ENCODE measurements at places on chromosomes 5 and 9.

GRCh38 chr5:94692581-94692980 is 74.1 kb downstream of the SLF1 start:
- no peak for ATAC-seq

DNA sequence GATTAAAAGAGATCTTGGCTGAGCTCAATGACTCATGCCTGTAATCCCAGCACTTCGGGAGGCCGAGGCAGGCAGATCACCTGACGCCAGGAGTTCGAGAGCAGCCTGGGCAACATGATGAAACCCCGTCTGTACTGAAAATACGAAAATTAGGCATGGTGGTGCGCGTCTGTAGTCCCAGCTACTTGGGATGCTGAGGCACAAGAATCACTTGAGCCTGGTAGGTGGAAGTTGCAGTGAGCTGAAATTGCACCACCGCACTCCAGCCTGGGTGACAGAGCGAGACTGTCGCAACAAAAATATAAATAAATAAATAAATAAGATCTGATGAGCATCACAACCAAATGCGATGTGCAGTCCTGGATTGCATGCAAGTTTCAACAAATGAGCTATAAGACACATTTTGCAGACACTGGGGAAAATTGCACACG is 8.7 kb upstream of the ENG start:
- no peak for ATAC-seq

- ATAC-seq, result peak; percentile 7
Observed at GRCh38 chr9:93665637-93666438, 89.5 kb downstream of the PHF2 start.

DNA sequence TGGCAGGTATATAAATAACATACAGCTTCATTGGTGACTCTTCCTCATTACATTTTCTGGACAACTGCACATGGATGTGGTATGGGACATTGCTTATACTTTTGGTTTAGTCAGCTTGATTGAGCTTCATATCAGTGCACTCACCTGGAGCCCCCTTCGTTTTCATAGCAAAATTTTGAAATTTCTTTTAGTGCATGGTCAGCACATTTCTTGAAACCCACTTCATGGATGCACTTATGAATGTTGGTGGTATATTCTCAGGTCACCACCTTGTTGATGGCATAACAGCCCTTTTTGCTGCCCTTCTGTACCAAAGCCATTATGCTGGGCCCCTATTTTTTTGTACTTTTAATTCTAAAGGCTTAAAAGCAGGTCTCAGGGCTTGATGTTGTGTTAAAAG is 16.7 kb upstream of the LRRC70 start:
- ATAC-seq, result no peak

DNA sequence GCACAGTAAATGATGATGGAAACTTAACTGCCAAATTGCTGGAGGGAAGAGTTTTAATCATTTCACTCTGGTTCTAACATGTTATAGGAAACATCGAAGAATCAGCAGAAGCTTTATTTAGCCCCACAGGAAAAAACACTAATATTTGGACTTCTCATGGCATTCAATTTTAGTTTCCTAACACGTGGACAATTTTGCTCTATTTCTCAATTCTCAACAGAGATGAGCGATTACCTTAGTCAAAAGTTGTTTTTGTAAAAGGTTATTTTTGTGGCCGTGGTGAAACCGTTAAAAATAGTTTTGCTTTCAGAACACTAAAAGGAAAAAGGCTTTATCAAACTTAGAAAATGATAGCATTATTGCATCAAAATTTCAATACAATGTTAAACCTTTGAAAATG is 235.2 kb downstream of the PLK2 start:
- ATAC-seq, result no peak

DNA sequence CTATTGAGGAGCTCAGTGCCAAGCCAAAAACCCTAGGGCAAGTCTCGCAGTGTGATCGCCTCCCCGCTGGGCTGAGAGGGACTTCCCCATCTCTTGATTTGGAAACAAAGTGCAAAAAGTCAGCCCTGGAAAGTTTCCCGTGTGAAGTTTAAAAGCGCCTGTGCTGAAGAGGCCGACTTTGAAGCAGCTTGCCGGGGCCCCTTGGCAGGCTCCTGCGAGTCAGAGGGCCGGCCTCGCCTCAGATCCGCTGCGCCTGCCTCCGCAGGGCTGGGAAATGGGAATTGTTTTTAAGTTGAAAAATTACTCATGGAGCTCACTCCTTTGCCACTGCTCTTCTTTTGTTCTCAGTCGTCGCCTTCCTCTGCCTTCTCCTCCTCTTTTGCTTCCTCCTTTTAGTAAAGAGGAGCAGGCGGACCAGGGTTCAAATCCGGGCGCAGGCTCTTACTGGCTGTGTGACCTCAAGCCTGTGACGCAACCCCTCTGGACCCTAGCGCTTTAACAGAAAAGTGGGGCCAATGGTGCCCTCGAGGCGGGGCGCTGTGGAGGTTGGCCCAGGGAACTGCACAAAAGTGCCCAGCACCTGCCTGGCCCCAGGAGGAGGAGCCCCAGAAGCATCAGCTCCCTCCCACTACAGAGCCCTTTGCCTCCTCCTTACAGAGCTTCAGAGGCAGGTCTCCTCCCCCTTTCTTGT is 14.7 kb upstream of the LHX2 start:
- ATAC-seq, result peak; percentile 69

GRCh38 chr9:77712533-77713130 is 64.5 kb upstream of the GNA14 start:
- ATAC-seq, result no peak

DNA sequence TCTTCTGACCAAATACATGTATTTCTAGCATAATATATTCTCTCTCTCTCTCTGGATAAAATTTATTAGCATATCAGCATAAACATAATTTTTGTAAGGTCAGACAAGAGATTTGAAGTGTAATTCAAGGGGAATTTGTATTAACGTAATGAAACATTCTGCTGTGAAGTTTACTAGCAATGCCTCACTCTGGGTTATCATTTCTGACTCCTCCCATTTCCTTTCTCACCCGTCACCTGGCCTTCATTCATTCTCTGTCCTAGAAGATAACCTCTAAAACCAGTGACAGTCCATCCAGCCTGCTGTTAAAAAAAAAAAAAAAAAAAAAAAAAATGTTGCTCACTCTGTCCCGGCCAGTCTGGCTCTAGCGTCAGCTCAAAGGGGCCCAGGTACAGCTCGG is 27.1 kb downstream of the GRAMD2B start:
- ATAC-seq, result peak; percentile 52

GRCh38 chr5:157109744-157110143 is 900 bp upstream of the HAVCR2 start:
- peak; percentile 83 for ATAC-seq

DNA sequence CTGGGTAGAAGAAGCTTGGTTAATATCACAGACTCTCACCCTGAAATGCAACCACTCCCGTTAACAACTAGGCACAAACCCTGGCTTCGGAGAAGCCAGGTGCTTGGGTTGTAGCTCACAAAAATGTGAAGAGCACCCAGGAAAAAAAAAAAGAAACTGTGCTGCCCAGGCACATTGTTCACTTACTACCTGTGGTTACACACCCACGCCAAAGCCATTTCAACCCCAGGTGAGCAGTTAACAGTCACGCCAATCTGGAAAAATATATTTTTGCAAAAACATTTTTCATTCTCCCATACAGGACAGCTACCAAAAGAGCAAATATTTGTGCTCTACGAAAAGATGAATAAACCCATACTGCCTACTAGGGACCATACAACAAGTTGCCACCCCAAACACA is 49.2 kb downstream of the SIL1 start:
- no peak for ATAC-seq

- no peak for ATAC-seq
Observed at GRCh38 chr9:36718612-36719011, 145.9 kb downstream of the MELK start.

- no peak for ATAC-seq
Observed at GRCh38 chr5:80720181-80720580, 65.4 kb upstream of the DHFR start.

DNA sequence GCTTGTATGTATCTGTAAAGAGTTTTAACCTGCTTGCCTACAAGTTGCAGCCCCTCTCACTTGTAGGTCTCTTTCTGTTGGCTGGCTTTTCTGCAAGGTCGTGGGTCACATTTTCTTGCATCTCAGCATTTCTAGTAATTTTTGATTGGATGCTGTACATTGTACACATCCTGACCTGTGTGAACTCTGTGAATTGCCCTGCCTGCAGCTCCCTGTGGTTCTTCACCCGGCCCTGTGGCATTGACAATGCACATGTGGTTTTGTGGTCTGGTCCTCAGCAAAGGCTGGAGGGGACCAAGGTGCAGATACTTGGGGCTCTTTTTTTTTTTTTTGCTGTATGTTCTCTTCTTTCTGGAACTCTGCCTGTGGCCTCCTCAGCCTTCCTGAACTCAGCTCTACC is 53.6 kb downstream of the WNK2 start:
- no peak for ATAC-seq

DNA sequence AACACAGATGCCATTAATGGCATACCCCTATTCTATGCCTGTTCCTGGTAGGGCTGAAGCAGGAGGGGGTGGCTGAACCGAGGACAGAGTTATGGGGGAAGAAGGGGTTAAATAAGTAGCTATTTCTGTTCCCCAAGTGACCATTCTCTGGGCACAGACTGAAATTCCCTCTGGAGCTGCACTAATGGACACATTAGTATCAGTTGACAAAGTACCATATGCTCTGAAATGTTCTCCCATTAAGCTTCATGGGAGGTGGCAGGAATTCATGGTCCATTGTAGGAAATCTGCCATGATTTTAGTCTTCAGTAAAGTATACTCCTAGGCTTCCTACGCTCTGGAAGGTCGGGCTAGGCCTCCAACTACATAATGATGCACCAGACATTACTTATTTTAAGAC is 10.5 kb upstream of the FRMPD1 start:
- no peak for ATAC-seq

GRCh38 chr5:94040591-94041148 is 299.3 kb upstream of the POU5F2 start:
- ATAC-seq, result no peak

- ATAC-seq, result peak; percentile 92
Observed at GRCh38 chr9:81609782-81610739, 79.3 kb downstream of the TLE1 start.

DNA sequence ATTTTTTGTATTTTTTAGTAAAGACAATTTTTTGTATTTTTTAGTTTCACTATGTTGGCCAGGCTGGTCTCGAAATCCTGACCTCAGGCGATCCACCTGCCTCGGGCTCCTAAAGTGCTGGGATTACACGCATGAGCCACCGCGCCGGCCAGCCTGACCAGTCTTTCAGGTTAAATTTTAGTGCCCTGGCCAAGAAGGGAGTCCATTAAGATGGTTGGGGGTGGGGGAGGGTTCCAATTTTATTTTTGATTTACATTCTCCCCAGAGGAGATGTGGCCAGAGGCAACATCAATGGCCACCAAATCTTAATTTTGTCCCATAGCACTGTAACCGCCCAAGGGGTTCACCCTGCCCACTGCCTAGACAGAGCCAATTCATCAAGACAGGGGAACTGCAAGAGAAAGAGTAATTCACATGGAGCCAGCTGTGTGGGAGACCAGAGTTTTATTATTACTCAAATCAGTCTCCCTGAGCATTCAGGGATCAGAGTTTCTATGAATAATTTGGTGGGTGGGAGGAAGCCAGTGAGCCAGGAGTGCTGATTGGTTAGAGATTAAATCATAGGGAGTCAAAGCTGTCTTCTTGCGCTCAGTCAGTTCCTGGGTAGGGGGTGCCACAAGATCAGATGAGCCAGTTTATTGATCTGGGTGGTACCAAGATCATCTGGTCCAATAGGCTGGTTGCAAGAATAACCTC is 24.7 kb downstream of the TBCA start:
- ATAC-seq, result no peak

GRCh38 chr5:32562843-32563242 is 22.5 kb upstream of the SUB1 start:
- ATAC-seq, result no peak

- peak; percentile 5 for ATAC-seq
Observed at GRCh38 chr5:107555425-107556090, 115.2 kb downstream of the EFNA5 start.

DNA sequence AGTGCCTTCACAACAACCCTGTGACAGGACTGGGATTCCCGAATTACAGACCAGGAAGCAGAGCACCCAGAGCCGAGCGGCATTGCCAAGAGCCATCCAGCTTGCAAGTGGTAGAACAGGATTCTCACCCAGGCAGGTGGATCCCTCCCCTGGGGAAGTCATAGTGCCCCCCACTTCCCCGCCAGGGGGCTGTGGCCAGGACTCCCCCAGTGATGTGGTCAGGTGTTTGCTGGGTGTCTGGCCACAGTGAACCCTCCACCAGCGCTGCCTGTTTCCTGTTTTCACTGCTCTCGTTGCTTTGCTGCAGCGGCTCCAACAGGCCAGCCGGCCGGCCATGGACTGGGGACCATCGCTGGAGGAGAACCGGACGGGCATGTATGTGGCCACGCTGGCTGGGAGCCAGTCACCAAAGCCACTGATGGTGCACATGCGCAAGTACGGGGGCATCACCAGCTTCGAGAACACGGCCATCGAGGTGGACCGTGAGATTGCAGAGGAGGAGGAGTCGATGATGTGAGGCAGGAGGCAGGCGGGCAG is 19.3 kb downstream of the SLC6A7 start:
- ATAC-seq, result peak; percentile 6

DNA sequence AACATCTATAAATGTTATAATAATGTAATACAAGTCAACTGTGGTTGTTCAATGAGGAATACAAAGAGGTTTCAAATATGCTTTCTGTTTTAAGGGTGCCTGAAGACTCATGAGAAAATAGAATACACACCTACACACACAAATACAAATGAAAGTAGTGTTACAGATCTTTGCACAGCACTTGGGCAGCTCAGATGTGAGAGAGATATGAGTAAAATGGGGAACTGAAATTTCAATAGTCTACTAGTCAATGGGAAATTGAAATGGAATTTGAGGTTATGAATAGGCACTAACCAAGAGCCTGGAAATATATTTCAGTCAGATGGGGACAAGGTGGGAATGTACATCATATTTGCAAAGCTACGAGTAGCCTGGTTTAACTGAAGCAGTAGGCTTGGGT is 96.6 kb downstream of the ISL1 start:
- no peak for ATAC-seq

DNA sequence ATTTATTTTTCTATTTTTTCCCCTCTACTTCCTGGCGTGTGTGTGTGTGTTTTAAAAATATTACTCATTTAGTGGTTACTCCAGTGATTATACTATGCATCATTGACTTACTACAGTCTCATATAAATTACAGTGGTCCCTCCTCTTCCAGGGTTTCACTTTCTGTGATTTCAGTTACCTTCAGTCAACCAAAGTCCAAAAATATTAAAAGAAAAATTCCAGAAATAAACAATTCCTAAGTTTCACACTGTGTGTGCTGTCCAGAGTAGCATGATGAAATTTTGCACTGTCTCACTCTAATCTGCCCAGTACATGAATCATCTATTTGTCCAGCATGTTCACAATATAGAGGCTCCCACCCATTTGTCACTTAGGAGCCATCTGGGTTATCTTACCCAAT is 47.4 kb upstream of the CCDC112 start:
- ATAC-seq, result no peak

DNA sequence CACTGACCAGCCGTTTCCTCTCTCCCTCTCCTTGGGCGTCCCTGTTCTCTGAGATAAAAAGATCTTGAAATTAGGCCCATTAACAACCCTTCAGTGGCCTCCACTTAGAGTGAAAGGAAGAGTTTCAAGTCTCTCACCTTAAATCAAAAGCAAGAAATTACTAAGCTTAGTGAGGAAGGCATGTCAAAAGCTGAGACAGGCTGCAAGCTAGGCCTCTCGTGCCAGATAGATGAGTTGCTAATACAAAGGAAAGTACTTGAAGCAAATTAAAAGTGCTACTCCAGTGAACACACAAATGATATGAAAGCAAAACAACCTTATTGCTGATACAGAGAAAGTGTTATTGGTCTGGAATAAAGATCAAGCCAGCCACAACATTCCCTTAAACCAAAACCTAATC is 331.3 kb upstream of the SEMA6A start:
- ATAC-seq, result no peak
